Psoas muscle (tissue), 8 donors: ENCODE measurements at places on chromosomes 3 and 15. TPM values are rescaled to one million over a fixed set of nuclear protein-coding genes. Genes with fewer than 3 reads are reported as not detected.

GRCh38 chr3:149343951-149344350, 10.5 kb upstream of the TM4SF18 start:
- DNase-seq, result no peak
- no peaks in the 10 kb centered on the region for H3K27me3 ChIP-seq
- H3K4me1 ChIP-seq, result peaks cover 9% of the 10 kb centered on the region
- H3K4me3 ChIP-seq, result no peak overlapping the region
- H3K27ac ChIP-seq, result no peak overlapping the region

The GABRG3 gene
- not detected for total RNA-seq

- DNase-seq, result no peak
- no peaks in the 10 kb centered on the region for H3K4me1 ChIP-seq
- H3K27ac ChIP-seq, result no peak overlapping the region
- no peaks in the 10 kb centered on the region for H3K27me3 ChIP-seq
- no peaks in the 10 kb centered on the region for H3K36me3 ChIP-seq
- no peak overlapping the region for H3K4me3 ChIP-seq
Observed at GRCh38 chr3:72680766-72681165, 167.5 kb downstream of the SHQ1 start.

- no peak for DNase-seq
- H3K4me3 ChIP-seq, result no peak overlapping the region
Observed at GRCh38 chr3:71384837-71385716, 198.5 kb downstream of the FOXP1 start.

GRCh38 chr3:126607214-126607908, 47.6 kb downstream of the TXNRD3 start:
- H3K4me1 ChIP-seq, result no peaks in the 10 kb centered on the region
- no peaks in the 10 kb centered on the region for H3K27me3 ChIP-seq
- H3K27ac ChIP-seq, result no peak overlapping the region
- peaks cover 88% of the 10 kb centered on the region for H3K36me3 ChIP-seq

- H3K27ac ChIP-seq, result peak overlapping the region; percentile 67
- peaks cover 74% of the 10 kb centered on the region for H3K4me1 ChIP-seq
- no peaks in the 10 kb centered on the region for H3K27me3 ChIP-seq
- H3K4me3 ChIP-seq, result no peak overlapping the region
- H3K36me3 ChIP-seq, result peaks cover 11% of the 10 kb centered on the region
- no peak for DNase-seq
Observed at GRCh38 chr15:92979011-92979701, 79.0 kb downstream of the CHD2 start.

The NDN gene
- 10.5 TPM for total RNA-seq
